ENCODE measurements at places on chromosomes 2 and 18.

- no peak for DNase-seq
These were observed 114.1 kb downstream of the BCL11A start for GRCh38 chr2:60439219-60439974.

DNA sequence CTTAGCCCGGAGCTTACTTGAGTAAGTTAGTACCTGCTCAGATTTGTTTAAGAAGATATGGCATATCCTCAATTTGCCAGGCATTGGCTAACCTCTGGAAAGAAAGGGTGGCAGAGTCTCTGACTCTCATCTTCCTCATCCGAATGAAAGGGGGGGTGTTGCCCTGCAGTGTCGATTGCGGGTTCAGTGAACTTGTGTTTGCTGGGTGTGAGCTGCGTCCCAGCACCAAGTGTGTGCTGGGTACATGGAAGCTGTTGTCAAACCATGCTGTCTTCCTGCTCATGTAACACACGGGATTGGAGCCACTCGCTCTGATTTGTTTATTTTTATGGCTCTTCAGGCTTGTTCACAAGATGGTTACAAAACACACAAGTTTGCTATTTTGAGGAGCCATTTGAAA is 171.4 kb upstream of the PXDN start:
- no peak for DNase-seq

- no peak for DNase-seq
These were observed 257.2 kb upstream of the NRP2 start for GRCh38 chr2:205425102-205425501.

- DNase-seq = no peak
These were observed 663.3 kb upstream of the ACVR2A start for GRCh38 chr2:147181351-147182029.

Data from stimulated activated CD4-positive, alpha-beta T cell treated with anti-CD3 and anti-CD28 coated beads, Interleukin-15, amount 100 ng/mL, for 1 hour (primary cell).